Cortex of kidney (tissue), 1 donor: ENCODE measurements at places on chromosomes 5 and 9.

DNA sequence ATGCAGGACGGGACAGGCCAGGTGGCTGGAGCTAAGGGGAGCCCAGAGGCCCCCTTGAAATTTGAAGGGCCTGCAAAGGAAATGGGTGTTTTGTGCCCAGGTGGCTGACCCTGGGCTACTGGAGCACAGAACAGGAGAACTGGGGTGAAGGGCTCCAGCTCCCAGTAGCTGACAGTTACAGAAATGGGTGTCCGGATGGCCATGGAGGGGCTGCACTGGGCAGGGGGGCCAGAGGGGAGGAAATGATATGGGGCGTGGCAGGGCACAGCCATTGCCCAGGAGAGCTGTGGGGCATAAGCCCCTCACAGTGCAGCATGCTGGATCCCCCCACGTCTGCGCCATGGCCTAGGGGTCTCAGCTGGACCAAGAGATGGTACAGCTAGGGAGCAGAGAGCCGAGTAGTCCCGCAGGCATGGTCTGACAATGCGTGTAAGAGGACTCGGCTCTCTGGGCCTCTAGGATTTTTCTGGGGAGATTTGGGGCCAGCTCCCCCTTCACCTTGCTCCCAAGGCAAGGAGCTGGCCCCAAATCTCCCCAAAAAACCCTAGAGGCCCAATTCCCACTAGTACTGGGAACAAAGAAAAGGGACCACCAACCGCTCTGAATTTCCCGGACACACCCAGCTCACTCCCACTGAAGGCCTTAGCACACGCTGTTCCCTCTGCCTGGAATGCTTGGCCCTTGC, 7.9 kb upstream of the CARD19 start:
- DNase-seq = no peak

DNA sequence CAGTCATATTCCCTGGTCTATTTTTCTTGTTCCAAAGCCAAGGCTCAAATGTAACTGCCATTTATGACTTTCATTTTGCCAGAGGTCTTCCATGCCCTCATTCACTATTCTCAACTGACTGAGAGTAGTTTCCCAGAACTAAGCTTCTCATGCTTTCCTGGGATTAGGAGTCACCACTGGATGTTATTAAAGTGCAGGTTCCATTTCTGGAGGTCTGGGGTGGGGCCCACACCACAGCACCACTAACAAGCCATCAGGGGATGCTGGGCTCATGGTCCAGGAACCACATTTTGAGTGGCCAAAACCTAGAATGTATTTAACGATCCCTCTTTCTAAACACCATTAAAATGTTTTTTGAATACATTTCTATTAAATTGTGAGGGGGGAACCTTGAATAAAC, 677.6 kb downstream of the SEMA5A start:
- DNase-seq = no peak

DNA sequence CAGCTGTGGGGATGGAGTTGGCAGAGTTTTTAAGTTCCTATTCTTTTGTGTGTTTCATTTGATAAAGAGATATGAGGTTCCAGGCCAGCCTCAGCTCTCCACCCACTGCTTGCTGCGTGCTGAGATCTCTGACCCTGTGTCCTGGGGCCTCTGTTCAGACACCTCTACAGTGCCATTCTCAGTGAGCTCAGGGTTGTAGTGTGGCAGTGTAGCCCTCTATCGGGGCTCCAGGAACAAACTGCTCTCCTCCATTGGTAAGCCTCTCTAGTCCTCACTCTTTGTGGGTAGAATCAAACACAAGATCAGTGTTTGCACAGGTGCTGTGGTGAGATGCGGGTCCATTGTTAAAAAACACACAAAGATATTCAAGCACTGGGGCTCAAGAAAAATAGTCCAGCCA, 386.6 kb upstream of the RPS23 start:
- no peak for DNase-seq

DNA sequence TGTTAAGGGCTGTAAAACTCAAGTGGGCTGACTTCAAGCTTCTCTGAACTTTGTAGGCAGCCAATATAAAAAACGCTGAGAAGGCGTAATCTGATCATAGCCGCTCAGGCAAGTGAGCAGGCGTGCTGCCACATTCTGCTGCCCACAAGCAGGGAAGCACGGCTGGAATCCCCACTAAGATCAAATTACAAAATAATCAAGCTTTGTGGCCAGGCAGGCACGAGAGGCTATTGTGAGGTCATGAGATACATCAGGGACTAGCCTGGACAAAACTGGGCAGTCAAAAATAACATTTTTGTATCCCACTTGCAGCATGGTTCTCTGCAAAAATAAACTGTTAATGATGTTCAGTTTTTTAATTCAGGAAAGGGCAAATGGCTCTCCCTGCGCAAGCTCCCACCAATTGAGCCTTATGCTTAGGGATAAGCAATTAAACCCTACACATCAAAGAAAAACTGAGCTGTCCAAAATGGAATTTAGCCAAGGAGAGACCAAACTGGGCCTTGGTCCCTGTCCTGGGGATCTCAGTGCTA, 64.0 kb downstream of the POU5F2 start:
- no peak for DNase-seq

DNA sequence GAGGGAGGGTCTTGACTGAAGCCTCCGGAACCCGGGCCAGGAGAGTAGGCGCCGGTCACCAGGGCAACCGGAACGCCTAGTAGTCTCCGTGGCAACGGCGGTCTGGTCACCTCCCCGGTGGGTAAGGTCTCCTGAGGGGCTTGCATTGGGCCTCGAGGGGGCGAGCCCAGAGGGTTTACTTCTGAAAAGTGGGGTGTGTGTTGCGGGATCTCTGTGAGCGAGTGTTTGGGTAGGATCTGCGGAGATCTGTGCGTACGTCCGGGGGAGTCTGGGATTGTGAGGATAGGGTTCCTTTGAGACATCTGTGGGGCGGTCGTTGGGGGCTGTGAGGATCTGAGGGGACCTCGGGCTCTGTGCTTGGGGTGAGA, at the start of gene FAM221B:
TSS of gene FAM221B (minus strand) at position 17 of the 368 bp plus-strand sequence. CDS start 2,571 bp downstream, outside the sequence.
- DNase-seq = no peak

- DNase-seq = no peak
These were observed 14.9 kb upstream of the WNT8A start for GRCh38 chr5:138068742-138069600.

- no peak for DNase-seq
These were observed 10.0 kb upstream of the CAST start for GRCh38 chr5:96651948-96652753.

- no peak for DNase-seq
These were observed 720.2 kb upstream of the C9orf72 start for GRCh38 chr9:28293369-28294090.

GRCh38 chr5:61614606-61615005, 282.5 kb downstream of the ZSWIM6 start:
- DNase-seq = no peak

GRCh38 chr9:14317667-14318320, 3.9 kb upstream of the NFIB start:
- DNase-seq = no peak

DNA sequence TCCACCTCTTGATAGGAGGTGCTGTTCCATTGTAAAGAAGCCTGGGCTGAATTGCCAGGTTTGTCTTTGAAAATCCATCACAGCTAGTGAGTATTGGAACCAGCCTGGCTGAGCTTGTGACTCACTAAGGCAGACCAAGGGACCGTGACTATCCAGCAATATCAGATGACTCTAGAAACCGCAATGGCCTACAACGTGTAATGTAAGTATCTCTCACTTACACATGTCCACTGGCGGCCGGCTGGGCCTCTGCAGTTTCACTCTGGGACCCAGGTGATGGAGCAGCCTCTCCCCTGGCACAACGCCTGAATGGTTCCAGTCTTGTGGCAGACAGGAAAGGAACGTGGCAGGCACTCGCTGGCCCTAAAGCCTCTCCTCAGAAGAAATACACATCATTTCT, 3.1 kb upstream of the HRH2 start:
- DNase-seq = no peak

GRCh38 chr5:83172655-83173054, 95.3 kb downstream of the XRCC4 start:
- no peak for DNase-seq

DNA sequence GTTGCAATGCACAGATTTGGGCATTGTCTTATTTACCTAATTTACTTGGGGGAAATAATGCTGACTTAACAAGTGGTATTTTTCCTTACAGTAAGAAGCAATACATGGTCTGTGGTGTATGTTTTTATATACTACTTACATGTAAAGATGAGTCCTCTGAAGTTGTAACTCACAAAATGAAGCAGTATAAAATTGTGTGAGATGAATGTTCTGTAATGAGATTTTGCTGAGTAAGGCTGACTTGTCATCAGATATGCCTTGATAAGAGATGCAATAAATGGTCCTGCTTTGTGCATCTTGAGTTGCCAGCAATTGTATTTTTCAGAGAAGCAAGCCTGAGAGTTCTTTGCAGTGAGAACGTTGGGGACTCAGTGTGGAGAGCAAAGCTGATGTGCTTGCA, 92.2 kb upstream of the GNAQ start:
- no peak for DNase-seq

DNA sequence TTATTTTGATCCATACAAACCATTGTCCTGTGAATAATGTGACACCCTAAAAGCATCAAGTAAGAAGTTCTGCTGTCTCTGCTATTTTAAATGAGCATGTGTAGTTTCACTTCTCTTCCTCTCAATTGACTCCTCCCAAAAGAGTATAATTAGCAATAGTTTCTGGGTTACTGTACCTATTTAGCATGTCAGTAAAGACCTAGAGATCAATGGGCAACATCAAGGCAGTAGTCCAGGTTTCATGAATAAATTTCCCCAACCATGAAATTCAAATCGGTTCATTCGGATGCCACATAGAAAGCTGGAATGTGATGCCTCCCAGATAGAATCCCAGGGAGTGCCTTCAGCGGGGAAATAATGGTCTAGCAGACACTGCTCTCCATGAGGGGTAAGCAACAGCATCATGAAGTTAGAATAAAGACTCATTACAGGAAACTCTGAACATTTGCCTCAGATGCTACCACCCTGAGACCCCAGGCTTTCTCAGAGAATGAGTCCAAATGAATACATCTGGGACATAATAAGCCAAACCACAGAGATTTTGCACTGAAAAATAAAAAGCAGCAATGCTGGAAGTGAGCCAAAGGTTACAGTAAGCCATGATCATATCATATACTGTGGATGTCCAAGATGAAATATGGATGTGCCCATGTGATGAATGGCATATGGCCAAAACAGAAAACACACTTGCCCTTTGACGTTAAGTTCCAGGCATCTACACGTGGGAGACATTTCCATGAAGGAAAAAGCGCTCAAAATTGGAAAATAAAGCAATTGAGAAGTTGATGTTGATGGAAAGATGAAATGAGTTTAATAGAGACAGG, 1107.0 kb upstream of the SEMA6A start:
- DNase-seq = no peak

DNA sequence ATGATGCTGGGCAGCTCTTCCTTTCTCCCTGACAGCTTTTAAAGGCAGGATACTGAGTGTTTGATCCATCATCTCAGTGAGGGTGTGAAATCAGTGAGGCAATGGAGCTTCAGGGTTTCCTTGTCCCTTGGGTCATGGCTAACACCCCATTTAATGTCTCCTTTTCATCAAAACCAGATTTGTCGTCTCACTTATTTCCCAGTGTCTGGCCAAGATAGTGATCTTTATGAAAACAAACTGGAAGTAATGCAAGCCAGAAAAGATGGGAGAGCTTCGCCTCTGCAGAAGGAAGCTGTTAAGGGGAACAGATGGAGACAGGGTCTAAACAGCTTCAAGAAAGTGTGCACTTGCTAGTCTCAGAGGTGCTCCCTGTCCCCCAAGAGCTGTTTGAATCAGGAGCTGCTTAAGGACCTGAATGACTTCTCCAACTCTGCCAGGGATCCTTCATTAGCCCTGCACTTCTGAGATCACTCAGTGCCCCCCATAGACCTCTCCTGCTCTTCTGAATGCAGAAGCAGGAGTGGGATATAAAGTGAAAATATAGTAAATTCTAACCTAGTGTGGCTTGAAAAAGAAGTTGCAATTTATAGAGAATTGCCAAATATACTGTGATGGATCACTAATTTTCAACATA, 96.1 kb downstream of the F2RL2 start:
- no peak for DNase-seq

DNA sequence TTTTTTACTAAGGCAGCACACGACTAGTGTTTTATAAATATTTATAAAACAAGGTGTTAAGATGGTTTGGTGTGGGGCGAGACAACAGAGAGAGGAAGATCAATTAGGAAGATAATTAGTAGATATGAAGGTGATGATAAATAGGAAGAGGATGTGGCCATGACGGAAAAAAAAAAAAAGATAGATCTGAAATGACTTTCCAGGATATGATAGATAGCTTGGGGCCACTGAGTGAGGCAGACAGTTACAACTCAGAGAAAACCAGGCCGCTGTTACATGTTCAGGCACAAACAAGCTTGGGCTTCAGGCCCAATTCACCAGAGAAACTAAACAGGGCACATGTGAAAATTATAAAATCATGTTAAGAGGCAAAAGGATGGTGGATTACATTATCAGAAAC, 43.2 kb downstream of the KIAA0825 start:
- DNase-seq = no peak

GRCh38 chr9:94933511-94933828, 207.0 kb downstream of the AOPEP start:
- no peak for DNase-seq

GRCh38 chr9:125626187-125626586, 80.8 kb downstream of the MAPKAP1 start:
- DNase-seq = no peak

DNA sequence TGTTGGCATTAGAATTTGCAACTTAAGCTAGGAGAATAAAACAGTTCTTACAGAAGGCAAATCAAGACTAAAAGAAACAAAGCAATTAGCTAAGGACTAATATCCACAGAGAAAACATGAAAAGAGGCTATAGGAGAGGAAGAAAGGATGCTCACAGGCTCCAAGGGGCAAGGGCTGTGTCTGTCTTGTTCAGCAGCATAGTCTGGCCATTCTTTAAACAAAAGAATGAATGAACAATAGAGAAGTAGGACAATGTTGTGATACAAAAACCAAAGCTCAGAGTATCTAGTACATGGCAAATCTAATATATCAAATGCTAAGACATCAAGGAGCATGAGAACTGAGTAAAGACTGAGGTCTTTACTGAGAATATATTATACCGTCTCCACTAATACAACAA, 39.5 kb downstream of the PLPP1 start:
- DNase-seq = no peak

DNA sequence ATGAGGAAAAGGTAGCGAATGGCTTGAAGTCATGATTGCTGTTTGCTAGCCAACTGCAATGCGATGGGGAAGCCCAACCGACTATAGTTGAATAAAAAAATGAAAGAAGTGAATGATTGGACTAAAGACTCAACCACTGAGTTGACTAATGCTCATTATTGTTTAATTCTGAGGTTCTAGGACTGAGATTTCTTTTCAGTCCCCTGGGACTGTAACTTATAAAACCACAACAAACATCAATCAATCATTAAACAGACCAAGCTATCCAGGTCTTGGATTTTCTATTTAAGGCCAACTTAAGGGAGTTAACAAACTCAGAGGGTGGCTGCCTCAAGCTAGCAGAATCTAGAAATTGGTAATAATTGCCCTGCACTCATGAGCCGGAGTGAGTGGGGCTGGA, 154.2 kb downstream of the DOCK2 start:
- DNase-seq = no peak

DNA sequence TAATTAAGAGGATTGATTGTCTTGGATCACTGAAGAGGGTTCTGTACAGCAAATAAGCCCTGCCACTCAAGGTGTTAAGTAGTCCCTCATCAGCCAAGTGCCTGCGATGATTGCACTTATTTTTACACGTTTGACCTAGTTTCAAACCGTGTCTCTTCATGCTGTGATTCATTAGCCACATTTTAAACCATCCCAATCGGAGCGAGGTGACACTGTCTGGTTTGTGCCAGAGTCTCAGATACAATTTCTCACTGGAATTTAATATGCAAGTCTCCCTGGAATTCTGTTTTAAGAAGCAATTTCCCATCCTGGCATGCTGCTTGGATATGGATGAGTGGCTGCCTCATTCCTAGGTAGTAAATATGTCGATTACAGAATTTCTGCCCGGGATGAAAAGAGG, 1.6 kb downstream of the INSYN2B start:
- DNase-seq = no peak
